ENCODE measurements at places on chromosomes 4 and X.

DNA sequence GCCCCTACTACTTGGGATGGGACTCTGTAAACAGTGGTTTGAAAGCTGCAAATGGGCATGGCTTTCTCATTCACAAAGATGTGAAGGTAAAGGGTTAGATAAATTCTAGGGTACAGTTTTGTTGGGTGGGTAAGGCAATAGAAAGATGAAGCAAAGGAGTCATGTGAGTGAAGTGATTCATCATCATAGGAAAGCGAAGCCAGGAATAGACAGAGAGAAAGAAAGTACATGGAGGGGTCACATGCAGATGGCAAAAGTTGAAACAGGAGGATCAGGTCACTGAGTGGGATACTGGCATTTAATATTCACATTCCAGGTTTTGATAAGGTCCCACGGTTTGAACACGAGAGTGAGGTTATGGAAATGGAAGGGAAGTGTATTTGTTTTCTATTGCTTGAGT is 8.2 kb upstream of the ABCG2 start:
- no peak for DNase-seq

- DNase-seq, result no peak
These were observed 1.7 kb upstream of the CNOT6L start for GRCh38 chr4:77820649-77821561.

GRCh38 chr4:95232358-95233156 is 316.2 kb downstream of the UNC5C start:
- no peak for DNase-seq

GRCh38 chr4:7356667-7357310 is 77.9 kb downstream of the PSAPL1 start:
- no peak for DNase-seq

DNA sequence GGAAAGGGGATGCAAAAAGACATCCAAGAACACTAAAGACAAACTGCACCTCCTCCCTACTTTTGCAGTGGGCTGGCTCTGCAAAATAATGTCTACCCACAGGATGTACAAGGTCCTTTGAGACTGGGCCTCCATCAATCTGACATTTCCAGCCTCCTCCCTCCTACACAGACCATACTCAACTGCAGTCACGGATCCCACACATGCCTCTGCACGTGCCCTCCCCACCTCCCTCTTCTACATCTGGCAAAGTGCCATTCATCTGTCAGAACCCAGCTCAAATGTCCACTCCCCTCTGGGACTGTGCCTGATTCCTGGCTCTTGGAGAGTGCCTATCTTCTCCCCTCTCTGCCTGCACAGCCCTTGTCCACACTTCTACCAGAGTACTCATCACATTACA is 50.3 kb downstream of the CHRDL1 start:
- DNase-seq, result no peak

GRCh38 chr4:121189326-121190215 is 25.4 kb upstream of the TNIP3 start:
- no peak for DNase-seq

DNA sequence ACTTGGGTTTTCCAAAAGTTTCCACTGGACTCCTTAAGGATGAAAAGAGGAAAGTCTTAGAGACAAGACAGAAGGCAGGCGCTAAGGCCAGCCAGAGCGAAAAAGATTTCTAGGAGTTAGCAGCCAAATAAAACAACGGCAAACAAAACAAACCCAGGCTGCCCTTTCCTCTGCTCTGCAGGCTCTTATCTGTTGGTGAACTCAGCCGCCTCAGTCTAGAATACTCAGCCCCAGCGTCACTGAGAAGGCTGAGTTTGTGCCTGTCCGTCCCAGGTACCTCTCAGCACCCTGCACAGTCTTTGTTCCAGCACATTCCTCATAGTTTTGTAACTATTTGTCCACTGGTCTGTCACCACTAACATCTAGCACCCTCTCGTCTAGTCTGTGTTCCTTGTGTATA is 75.6 kb upstream of the FAM9C start:
- no peak for DNase-seq

- no peak for DNase-seq
These were observed 23.8 kb upstream of the ADH7 start for GRCh38 chr4:99458911-99459447.

DNA sequence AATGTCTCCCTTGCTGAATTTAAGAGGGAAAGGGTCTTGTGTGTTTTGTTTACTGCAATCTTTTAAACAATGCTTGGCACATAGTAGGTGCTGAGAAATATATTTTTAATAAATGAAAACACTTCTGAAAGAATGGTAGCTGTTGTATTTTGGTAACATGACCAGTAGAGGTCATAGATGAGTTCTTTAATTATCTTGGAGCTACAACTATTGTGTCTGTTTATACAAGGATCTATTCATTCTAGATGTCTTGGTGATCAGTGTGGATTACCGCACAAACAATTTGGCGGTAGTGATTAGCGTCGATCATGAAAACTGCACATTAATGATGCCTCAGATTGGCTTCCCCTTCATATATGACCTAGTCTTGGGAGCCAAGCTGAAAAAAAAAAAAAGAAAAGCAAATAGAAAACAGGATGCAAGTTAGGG is 21.4 kb upstream of the SCRG1 start:
- DNase-seq, result no peak

GRCh38 chr4:74441744-74442143 is 3.2 kb upstream of the AREG start:
- no peak for DNase-seq

GRCh38 chr4:46379101-46379500 is 10.8 kb downstream of the GABRA2 start:
- DNase-seq, result no peak

Measured in esophagus squamous epithelium (tissue), 5 donors.